CD4-positive, CD25-positive, alpha-beta regulatory T cell (primary cell): ENCODE measurements at places on chromosomes 12 and 14. TPM values are rescaled to one million over a fixed set of nuclear protein-coding genes. Genes with fewer than 3 reads are reported as not detected.

DNA sequence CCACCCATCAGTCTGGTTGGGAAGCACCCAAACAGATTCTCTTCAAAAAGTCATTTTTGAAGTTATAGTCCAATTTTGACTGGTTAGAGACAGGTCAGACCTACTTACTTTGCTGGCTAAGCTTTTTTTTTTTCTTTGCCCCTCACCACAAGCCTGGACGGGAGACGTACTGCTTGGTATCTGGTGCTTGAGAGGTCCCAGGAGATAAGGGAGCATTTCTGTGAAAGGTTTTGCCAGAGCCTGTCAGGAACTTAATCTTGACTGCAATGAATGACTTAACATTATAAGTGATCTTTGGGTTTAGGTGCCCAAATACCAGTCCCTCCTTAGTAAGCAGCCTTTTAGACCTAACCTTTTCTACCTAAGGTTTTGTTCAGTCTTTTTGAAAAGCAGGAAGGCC is 6.3 kb downstream of the MTHFD1 start:
- no peaks in the 10 kb centered on the region for H3K27me3 ChIP-seq
- no peak for DNase-seq
- no peak overlapping the region for H3K4me3 ChIP-seq

- no peak for DNase-seq
- H3K27me3 ChIP-seq = no peaks in the 10 kb centered on the region
- H3K4me1 ChIP-seq = peaks cover 5% of the 10 kb centered on the region
Measured at GRCh38 chr12:103881261-103881660, 40.2 kb upstream of the NT5DC3 start.

Gene HDAC7
- 14.0 TPM for polyA plus RNA-seq

- no peak overlapping the region for H3K4me3 ChIP-seq
- H3K27ac ChIP-seq = no peak overlapping the region
- H3K4me1 ChIP-seq = peaks cover 29% of the 10 kb centered on the region
- no peak for DNase-seq
- peaks cover 23% of the 10 kb centered on the region for H3K27me3 ChIP-seq
- no peaks in the 10 kb centered on the region for H3K36me3 ChIP-seq
Measured at GRCh38 chr14:73241481-73242165, 4.3 kb downstream of the PAPLN start.

Gene CCDC175
- not detected for polyA plus RNA-seq

DNA sequence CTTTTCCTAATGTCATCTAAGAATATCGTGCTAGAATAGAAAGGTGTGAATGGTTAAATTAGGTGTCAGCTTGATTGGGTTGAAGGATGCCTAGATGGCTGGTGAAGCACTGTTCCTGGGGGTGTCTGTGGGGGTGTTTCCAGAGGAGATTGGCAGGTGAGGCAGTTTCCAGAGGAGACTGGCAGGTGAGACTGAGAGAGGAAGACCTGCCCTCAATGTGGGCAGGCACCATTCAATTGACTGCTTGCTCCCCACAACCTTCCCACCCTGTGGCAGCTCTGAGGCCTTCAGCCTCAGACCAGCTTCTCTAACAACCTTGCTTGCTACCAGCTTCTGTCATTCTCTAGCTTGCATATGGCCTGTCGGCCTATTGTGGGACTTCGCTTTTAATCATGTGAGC is 9.2 kb downstream of the RNASE9 start:
- H3K4me1 ChIP-seq = no peaks in the 10 kb centered on the region
- no peak for DNase-seq
- H3K27ac ChIP-seq = no peak overlapping the region
- H3K4me3 ChIP-seq = no peak overlapping the region
- peaks cover 6% of the 10 kb centered on the region for H3K27me3 ChIP-seq

GRCh38 chr12:3611860-3612703 is 121.1 kb downstream of the PRMT8 start:
- H3K4me1 ChIP-seq = no peaks in the 10 kb centered on the region
- no peak for DNase-seq
- no peaks in the 10 kb centered on the region for H3K27me3 ChIP-seq
- no peak overlapping the region for H3K4me3 ChIP-seq
- H3K27ac ChIP-seq = no peak overlapping the region
